ENCODE measurements at places on chromosomes 3 and 15.
A peak's percentile ranks its signal among the peaks of the same experiment; 100 is the strongest.

DNA sequence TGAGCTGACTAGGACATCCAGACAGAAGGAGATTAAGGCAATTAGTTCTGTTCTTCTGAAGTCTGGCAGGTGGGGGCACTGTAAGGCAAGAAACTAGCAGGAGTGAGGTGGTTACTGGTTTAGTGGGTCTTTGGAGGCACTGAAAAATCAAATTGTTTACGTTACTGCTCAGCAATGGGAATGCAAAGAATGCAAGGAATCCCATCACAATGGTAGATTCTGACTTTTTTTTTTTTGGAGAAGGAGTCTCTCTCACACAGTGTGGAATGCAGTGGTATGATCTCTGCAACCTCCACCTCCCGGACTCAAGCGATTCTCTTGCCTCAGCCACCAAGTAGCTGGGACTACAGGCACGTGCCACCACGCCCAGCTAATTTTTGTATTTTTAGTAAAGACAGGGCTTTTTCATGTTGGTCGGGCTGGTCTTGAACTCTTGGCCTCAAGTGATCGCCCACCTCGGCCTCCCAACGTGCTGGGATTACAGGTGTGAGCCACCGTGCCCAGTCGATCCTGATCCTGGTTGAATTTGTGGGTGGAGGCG, 16.4 kb downstream of the FAM107A start:
- DNase-seq: no peak

GRCh38 chr3:106473576-106474475, 605.0 kb upstream of the CBLB start:
- DNase-seq: no peak

- DNase-seq: peak; percentile 9
These were observed 8.3 kb upstream of the EPHA3 start for GRCh38 chr3:89098964-89099585.

GRCh38 chr15:40739047-40739446, 16.0 kb downstream of the RMDN3 start:
- no peak for DNase-seq

DNA sequence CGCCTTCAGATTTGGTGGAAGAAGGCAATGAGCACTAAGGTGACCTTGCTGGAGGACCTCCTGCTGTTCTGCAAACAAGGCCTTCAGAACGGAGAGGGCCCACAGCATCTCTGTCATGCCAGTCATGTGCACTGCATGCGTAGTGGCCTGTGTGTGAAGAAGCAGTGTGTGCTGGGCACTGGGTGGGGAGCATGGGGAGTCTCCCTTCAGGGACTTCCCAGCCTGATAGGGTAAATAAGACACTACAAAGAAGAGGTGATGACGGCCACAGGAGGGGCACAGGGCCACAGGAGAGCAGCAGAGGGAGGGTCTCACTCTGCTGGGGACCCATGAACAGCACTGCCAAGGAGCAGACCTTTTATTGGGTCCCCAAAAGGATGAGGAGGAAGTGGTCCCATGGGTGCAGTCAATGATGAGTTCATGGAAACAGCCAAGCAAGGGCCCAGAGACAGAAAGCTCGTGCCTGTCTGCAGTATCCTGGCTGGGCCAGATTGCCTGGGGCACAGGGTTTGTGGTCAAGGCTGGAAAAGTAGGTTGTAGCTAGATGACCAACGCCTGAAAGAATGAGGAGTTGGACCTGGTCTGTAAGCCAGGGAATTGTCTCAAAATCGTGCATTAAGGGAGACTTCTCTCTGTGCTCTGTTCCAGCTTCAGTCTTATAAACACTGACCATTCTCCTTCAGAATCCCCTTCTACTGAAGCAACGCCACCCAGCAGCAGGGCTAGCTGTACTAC, 67.8 kb upstream of the SEC61A1 start:
- no peak for DNase-seq

- no peak for DNase-seq
These were observed 3.7 kb downstream of the UBR1 start for GRCh38 chr15:43102187-43102586.

- DNase-seq: no peak
These were observed 7.4 kb downstream of the TBC1D23 start for GRCh38 chr3:100268156-100268555.

DNA sequence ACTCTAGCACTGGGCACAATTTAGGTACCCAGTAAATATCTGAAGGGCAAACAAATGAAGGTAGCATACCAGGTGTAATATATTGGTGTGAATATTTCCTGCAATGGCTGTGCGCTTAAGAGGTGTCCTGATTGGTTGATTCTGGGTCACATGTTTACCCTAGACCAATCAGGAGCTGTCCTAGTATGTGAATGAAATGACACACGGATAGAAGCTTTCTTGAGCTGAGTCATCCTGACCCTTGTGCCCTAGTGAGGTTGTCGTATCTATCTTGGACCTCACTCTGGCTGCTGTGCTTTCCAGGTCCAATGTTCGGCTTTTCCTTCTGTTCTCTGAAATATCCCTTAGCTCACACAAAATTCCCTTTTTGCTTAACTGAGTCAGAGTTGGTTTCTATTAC, 58.1 kb upstream of the FOXP1 start:
- DNase-seq: no peak

DNA sequence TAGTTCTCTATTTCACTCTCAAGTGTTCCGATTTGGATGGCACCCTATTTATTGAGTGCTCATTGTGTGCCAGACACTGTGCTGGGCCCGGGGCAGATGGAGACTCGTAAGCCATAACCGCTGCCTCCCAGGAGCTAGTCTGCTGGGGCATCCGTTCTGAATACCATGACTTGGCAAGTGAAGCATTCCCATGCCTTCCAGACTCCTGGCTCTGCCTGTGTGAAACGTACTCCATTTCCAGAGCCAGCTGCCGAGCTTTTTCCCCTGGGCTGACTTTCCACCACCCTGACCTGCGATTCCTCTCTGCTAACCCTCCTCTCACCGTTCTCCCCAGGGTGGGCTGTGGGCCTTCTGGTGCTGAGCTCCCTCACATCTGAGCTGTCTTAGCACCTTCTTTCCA, 303.1 kb upstream of the CTDSPL start:
- DNase-seq: no peak

- no peak for DNase-seq
These were observed 22.6 kb downstream of the SH3BP5 start for GRCh38 chr3:15309662-15310335.

GRCh38 chr15:90956274-90957030, 1.8 kb downstream of the RCCD1 start:
- peak; percentile 50 for DNase-seq

DNA sequence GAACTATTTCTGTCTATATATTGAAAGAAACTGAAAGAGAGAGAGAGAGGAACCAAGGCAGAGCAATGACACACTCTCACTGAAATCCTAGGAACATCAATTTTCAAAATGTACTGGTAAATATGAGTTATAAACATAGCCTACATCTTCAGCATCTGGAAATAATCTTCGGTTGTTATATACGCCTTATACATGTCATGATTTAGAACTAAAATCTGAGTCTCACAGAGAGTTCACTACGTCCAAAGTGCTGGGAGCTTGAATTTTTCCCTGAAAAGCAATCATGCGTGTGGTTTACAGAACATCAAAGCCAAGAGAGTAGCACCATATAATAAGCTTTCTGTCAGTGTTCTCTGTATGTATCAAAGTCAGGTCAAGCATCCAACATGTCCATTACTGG, 420.0 kb upstream of the CBLB start:
- DNase-seq: no peak

DNA sequence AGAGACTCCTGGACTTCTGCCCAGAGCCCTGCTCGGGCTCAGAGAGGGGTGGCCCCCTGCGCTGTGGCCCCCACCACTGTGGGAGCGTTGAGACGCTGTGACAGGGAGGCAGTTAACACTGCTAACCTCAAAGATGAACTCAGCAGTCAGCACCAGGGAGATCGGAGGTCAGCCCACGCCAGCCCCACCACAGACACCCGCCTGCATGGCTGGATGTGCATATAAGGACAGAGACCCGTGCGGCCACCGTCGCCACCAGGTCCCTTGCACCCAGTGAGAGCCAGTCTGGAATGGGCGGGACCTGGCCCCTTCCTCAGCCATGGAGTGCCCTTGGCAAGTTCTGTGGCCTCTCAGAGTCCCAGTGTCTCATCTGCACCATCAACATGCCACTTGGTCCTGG, 48.5 kb upstream of the FURIN start:
- DNase-seq: no peak

DNA sequence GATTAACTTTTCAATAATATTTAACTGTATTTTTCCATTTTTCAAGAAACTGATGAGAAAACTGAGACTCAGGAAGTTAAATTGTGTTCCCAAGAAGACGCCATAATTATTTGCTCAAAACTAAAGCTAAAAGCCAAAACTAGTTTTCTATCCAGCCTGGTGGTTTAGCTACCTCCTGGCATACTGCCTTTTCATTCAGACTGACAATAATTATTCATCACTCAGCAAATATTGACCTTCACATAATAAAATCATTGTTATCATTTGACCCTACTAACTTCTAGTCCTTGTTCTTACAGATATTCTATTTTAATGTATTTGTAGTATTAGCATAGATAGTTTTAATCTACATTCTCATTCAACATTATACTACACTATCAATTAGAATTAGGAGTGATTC, 210.6 kb upstream of the GADL1 start:
- DNase-seq: no peak

DNA sequence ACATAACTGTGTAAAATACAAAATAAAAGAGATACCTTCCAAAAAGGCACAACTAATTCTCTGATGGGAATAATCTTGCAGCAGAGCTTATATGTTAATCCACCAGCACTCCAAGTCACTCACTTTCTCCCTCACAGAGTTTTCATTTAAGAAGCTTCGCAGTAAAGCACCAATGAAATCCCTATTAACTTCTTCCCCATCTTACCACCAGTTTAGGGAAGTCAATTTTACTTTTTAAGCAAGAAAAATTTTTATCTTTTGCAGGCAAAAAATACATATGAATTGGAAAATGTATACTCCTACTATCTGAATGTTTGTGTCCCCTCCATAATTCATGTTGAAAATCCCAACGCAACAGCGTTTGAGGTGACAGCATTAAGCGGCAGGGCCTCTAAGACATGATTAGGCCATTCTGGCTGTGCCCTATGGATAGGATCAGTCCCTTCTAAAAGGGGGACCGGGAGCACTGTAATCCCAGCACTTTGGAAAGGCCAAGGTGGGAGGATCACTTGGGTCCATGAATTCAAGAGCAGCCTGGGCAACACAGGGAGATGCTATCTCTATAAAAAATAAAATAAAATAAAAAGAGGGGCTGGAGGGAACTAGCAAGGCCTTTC, 435.8 kb downstream of the SHQ1 start:
- DNase-seq: no peak

DNA sequence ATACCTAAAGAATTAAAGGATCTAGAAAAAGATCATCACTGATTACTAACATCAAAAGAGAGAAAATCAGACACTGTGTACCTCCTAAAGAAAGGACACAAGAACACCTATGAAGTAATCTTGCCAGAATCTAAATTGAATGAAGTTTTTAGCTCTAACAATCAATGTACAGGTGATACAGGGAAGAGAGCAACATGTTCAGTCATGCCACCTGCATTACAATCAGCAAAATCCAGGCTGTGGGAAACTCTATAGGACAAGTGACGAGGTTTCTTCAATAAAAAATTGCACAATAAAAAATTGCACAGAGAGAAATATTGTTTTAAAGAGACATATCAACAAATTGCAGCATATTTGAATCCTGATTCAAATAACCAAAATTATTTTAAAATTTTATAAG, 93.3 kb downstream of the SEMA5B start:
- no peak for DNase-seq

GRCh38 chr15:39582286-39582976, 1.6 kb downstream of the THBS1 start:
- DNase-seq: no peak

GRCh38 chr3:10263646-10264363, 15.5 kb downstream of the TATDN2 start:
- DNase-seq: peak; percentile 53

DNA sequence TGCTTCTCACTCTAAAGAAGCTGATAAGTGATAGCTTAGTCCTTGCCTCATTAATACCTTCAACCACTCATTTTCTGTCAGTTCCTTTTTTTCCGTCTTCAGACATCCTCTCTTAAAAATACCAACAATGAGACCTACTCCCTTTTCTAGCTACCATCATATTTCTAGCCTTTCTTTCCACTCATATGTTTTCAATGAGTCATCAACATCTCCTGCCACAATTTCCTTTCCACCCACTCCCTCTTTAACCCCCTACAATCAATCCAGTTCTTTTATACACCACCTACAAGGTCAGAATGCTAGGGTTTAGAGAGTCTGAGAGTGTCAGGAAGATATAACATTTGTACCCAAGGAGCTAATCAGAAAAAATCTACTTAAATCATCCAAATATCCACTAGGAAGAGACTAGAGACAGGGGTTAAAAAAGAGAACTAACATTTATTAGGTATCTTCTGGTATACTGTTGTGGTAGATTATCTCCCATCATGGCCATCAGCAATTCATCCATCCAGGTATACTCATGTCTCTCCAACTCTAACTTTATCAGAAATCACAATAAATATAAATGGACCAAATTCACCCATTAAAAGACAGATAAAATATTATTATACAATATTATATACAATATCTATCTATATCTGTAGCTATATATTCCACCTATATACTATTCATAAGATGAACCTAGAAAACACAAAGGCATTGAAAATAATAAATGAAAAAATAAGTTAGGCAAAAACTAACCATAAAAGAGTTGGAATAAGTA, 42.5 kb downstream of the MYLK start:
- no peak for DNase-seq

GRCh38 chr3:177778633-177779032, 581.4 kb upstream of the TBL1XR1 start:
- no peak for DNase-seq

DNA sequence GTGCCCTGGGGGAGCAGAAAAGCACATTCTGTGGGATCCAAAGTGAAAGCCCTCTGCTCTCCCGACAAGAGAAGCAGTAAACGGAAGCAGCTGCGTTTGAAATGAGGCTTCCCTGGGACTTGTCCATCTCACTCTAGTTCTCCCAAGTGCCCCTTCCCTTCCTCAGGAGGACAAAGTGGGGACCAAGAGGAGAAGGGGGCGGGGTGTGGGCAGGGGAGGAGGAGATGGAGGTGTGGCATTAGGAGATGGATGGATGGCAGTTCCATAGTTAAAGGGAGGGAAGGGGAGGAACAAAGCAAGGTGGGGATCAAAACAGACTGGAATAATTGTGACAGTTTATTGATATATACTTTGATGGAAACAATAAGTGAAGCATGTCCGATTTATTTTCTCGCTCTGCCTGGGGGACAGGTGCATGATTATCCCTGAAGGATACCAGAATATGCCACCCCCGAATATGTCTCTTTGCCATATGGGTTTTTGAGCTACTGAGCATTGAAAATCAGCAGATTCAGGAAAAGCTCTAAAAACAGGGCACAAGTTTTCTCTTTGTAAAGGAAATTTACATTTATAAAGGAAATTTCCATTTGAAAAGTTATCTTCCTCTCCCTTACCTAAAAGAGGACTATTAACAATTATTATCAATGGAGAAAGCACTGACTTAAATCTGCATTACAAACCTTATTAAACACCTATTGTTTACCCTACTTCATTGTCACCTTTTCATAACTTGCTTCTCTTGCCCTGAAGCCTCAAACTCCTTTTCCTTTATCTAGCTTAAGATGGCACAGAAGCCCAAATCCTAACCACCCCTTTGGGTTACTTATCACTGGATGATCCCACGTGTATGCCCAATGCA, 58.9 kb upstream of the DAZL start:
- no peak for DNase-seq

GRCh38 chr3:65107174-65107573, 419.4 kb upstream of the ADAMTS9 start:
- DNase-seq: no peak
